ENCODE measurements at places on chromosomes 4 and X. TPM values are rescaled to one million over a fixed set of nuclear protein-coding genes. Genes with fewer than 3 reads are reported as not detected.

SSX1 gene
- total RNA-seq = not detected

CLDN34 gene
- total RNA-seq = 0.35 TPM

HTN1 gene
- total RNA-seq = not detected

SRPX gene
- 267 TPM for total RNA-seq

CD40LG gene
- total RNA-seq = not detected

ZAR1 gene
- not detected for total RNA-seq

ALB gene
- not detected for total RNA-seq

HHIP gene
- total RNA-seq = 143 TPM

CSN1S1 gene
- total RNA-seq = not detected

VCX gene
- total RNA-seq = not detected

RENBP gene
- 19.0 TPM for total RNA-seq

HS6ST2 gene
- 0.82 TPM for total RNA-seq

ZNF330 gene
- total RNA-seq = 19.4 TPM

COL4A6 gene
- 8.1 TPM for total RNA-seq

GPM6B gene
- total RNA-seq = 0.06 TPM

NEXMIF gene
- total RNA-seq = under 0.01 TPM

PABPC1L2B gene
- total RNA-seq = not detected

PGK1 gene
- 310 TPM for total RNA-seq

ZCCHC18 gene
- 1.1 TPM for total RNA-seq

TLL1 gene
- total RNA-seq = 10.8 TPM

TMEM150C gene
- 10.7 TPM for total RNA-seq

ADRA2C gene
- 0.93 TPM for total RNA-seq

USP51 gene
- total RNA-seq = 0.92 TPM

COL25A1 gene
- 1.7 TPM for total RNA-seq

DCAF12L1 gene
- 0.18 TPM for total RNA-seq

ABCB7 gene
- 21.6 TPM for total RNA-seq

IL1RAPL2 gene
- total RNA-seq = not detected

LAGE3 gene
- 28.9 TPM for total RNA-seq

RASL11B gene
- total RNA-seq = 0.58 TPM

IQCM gene
- not detected for total RNA-seq

ABRAXAS1 gene
- total RNA-seq = 19.7 TPM

PLXNB3 gene
- total RNA-seq = 37.6 TPM

TRAM1L1 gene
- total RNA-seq = 1.4 TPM

ANOS1 gene
- 3.3 TPM for total RNA-seq

UBA6 gene
- 73.7 TPM for total RNA-seq

ARL9 gene
- 0.10 TPM for total RNA-seq

GAK gene
- total RNA-seq = 128 TPM

SUPT20HL2 gene
- not detected for total RNA-seq

XG gene
- total RNA-seq = not detected

ERVMER34-1 gene
- 0.23 TPM for total RNA-seq

CSAG3 gene
- total RNA-seq = not detected

CHST7 gene
- total RNA-seq = 33.1 TPM
